Activated CD4-positive, alpha-beta T cell treated with anti-CD3 and anti-CD28 coated beads, Interleukin-2, amount 10 ng/mL, durations not matched to agents 24 days and 14 days (primary cell): ENCODE measurements at places on chromosomes 7 and 10. TPM values are rescaled to one million over a fixed set of nuclear protein-coding genes. Genes with fewer than 3 reads are reported as not detected.

- no peak for DNase-seq
Observed at GRCh38 chr10:116696919-116697318, 45.4 kb downstream of the HSPA12A start.

DNA sequence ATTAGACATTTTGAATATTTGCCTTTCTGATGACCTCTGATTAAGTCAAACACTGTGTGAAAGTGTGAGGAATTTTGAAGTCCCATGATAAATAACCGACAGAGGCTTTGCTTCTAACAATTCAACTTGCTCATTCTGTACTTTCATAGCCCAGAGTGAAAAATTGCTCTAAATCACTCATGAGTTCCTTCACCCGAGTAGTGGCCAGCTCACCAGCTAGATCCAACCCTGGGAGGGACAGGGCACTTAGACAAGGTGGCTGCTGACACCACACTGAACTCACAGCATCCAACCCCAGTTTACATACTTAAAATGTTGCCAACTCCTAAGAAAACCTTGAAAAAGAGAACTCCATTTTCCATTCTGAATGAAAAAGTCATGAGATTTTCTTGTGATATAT, 80.0 kb upstream of the LYZL1 start:
- DNase-seq = no peak

DNA sequence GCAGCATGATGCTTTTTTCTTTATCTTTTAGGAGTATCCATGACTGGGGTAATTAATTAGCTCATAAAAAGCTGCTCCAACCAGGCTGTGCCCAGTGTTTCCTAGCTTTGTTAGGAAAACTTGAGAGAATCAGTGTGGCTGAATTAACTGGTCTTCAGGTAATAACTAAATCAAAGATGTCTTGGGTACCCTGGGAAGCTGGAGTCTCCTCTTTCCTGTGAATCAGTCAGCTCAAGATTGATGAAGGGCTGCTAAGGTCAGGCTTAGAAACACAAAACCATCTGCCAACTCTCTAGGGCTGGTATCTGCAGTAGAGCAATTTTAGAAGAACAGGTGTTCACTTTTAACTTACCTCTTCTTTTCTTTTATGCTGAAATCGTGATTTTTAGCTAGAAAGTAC, 21.4 kb upstream of the ATOH7 start:
- no peak for DNase-seq

DNA sequence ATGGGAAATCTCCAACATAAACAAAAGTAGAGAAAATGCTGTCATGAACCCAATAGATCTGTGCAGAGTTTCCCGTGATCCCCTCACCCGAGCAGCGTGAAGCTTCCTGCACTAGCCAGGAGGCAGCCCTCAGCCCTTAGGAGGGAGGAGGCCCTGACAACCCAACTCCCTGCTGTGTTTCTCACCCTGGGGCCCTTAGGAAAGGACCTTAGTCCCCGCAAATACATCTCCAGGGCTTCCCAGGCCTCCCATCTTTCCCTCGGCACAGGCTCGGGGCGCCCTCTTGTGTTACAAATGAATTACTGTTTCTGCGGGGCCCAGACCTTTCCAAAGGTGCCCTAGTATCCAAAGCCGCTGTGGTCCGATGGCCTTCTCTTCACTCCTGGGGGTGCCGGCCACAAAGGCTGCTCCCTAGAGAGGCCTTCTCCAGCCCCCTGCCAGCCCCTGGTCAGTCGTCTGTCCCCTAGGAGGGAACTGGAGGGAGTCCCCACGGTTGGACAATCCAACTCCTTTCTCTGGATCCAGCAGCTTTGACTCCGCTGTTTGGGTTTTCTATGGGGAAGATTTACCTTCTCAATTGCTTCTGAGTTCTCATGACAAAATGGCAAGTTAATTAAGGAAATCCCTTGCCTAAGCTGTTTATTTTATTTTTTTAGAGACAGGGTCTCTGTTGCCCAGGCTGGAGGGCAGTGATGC, 49.9 kb upstream of the SH2B2 start:
- DNase-seq = peak; percentile 85

DNA sequence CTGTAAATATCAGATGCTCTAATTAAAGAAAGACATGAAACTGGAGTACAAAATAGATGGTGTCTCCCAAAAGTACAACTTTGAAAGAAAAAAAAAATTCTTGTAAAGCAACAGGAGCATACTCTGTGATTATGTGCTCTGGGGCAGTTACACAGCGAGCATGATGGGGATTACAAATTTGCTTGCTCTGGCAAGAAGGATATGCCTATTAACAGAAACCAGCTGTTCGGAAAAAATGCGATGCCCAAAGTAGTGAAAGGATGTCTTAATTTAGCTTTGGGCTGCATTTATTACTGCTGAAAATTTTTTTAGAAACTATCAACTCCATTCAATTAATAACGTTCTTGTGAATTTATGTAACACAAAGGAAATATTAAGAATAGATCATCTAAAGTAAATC, 256.9 kb upstream of the TPK1 start:
- DNase-seq = no peak

DNA sequence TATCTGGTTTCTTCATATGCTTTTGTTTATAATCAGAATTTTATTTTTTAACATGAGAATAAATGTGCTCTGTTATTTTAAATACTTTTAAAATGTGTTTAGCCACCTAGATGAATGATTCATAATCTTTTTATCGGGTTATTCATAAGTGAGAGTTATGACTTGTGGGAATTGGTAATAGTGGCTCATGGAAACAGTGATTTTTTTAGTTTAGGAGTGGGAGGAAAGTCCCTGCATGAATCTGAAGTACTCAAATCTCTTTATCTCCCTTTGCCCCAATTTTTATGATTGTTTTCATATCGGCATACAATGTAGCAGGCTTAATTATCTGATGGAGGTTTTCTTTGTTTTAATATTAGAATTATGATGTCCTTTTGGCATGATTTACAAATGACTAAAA, 42.9 kb downstream of the TAX1BP1 start:
- DNase-seq = no peak

- DNase-seq = no peak
Observed at GRCh38 chr10:57038531-57038930, 677.5 kb upstream of the ZWINT start.

- no peak for DNase-seq
Observed at GRCh38 chr10:90175161-90175681, 473.8 kb downstream of the KIF20B start.

DNA sequence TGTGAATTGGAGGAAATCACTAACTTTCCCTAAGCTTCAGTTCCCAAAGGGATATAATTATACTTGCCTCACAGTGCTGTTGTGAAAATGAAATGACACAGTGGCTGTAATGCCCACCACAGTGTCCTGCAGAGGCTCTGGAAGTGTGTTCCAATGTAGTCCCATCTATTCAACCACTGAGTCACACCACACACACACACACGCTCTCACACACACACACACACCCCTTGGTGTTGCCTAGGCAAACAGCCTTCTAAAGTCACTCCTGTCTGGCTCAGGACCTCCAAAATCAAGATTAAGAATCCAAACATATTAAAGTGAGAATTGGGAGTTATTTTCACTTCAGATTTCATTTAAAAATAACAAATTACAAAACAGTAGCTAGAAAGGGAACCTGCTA, 73.3 kb downstream of the NRCAM start:
- no peak for DNase-seq

Gene SPDYE18
- 0.26 TPM in 1 of 2 replicates, not detected in the other for total RNA-seq

Gene ACSM6
- total RNA-seq = not detected in 2 replicates

Gene PRF1
- total RNA-seq = 76.5 and 79.9 TPM in 2 replicates

Gene HOXA10
- not detected in 2 replicates for total RNA-seq
